ENCODE measurements at places on chromosomes 4 and X.

GRCh38 chr4:158722291-158722916, 792 bp downstream of the PPID start:
- no peak for DNase-seq

DNA sequence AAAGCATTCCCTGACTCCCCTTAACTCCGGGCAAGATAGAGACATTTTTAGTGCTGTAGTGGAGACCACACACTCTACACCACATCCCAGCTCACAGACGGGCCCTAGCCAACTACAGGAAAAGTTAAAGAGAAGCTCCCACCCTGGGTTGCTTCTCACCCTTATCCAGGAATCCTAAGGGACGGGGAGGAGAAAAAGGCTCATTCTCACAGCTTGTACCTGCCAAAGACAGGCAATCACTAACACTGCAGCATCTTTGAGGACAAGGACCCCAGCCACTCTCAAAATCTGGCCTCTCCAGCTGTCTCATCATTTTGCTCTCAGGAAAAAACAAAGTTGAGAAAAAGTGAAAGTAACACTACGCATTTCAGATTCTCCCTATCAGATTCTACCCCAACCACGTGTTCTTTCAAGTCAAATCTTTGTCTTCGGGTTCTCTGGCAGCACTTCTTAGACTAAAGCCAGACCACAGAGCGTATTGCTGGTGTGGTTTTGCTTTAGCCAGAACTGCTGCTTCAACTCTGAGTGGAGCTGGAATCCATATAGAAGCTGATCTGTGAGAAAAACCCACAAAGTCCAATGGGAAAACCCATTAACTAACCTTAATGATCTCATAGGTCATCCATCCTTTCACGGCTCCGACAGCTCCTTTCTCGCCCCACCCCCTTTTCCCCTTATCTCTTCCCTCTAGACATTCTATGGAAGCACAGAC, 605.9 kb upstream of the DIPK2B start:
- peak; percentile 14 for DNase-seq

GRCh38 chr4:144384408-144384807, 243.9 kb upstream of the GYPA start:
- DNase-seq: no peak

DNA sequence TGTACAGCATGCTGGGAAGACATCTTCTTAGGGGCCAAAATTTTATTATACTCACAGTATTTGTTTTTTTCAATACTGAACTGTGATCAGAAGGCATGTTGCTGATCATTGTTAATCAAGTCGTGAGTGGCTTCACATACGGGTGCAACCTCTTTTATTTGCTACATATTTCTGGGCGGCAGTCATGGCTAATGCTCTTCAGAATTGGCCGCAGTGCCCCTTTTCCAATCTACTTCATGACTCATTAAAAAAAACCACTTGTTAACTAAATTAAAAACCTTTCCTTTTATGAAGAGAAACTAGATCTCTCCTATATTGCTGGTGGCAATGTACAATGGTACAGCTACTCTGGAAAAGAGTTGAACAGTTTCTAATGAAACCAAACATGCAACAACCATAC, 101.5 kb upstream of the C1GALT1C1 start:
- DNase-seq: no peak

DNA sequence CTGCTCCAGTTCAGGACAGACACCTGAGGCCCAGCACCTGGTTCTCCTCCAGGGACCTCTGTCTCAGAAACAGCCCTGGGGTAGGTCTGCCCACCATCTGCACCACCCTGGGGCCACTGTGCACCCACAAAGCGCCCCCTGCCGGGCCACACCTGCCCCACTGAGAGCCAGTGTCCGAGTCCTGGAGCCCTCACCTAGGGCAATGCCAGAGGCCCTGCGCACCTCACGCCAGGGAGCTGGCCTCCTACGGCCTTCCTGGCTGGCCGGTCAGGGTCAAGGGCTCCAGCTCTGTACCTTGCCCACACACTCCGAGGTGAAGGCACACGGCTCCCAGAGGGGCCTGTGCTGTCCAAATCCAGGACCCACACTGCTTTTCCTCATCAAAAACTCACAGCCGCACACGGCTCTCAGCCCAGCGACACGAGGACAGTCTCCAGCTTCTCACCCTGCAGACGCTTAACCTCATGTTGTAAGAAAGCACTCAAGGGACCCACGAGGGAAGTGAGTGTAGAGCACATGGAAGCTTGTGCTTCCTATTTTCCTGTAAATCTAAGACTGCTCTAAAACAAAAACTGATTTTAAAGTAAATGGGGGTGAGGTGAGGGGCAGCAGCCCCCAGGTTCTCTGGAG, 5.4 kb downstream of the CTBP1 start:
- DNase-seq: no peak

DNA sequence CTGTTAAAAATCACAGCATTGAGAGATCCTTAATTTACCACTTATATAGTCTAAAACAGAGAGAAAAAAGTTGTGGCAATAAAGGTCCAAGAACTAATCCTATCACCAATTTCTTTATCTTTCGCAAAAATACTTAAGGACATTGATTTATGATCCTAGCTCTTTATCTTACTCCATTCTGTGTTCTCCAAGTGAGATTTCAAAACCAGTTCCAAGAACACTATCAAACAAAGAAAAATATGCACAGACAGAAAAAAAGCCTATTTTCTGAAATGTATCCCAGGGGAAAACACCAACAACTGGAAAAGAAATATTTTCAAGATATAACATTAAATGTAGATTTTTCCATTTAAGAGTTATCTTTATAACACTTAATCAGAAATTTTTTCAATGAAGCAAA, 172.8 kb downstream of the APBB2 start:
- DNase-seq: no peak

DNA sequence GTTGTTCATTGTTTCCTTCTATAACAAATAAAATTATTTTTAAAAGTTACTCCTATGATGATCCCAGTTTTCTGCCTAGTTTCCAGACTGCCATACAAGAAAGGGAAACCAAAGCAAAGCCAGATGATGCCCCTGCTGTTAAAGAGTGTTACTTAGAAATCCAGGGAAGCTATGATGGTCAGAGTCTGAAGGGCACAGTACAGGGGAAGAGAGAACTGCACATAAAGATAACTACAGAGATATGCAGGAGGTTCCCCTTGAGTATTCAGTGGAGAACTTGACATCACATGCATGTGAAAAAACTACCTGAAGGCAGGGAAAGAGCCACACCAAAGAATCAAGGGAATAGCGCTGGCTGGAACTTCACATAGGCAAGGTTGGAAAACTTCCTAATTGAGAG, 494.2 kb upstream of the FSTL5 start:
- DNase-seq: no peak

GRCh38 chrX:52995987-52996331, 37.6 kb upstream of the FAM156A start:
- DNase-seq: no peak

GRCh38 chr4:43345323-43345925, 452.9 kb downstream of the GRXCR1 start:
- no peak for DNase-seq

- no peak for DNase-seq
Observed at GRCh38 chrX:153631907-153632594, 15.0 kb upstream of the DUSP9 start.

DNA sequence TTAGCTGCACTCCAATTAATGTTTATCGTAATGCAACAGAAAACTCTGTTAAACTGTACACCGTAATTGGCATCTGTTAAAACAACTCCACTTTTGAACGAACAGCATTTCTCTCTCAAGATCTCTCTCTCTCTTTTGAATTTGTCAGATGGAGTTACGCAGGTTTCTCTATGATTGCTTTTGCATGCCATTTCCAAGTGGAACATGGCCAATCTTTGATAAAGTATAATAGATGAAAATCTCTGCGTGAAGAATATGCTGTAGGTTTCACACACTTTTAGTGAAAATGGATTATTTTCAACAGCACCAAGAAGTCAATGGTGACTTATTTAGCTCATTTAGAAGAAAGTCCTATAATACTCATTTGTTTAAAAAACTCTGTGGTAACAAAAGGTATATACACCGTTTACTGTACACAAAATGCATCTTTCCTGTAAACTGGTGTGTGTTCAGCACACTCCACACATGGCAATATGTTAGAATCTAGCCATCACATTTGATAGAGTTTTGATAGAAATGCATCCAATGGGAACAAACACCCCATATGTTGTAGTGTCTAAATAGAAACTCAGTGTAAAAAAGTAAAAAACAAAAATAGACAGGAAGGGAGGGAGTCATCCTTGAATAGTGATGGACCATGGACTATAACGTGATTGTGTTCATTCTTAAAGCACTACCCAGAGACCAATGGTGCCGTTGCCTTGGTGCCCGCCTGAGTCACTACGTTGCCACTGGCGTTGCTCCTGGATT, 5.8 kb upstream of the FGFBP2 start:
- no peak for DNase-seq

- DNase-seq: no peak
Observed at GRCh38 chrX:134895805-134896581, 94.8 kb upstream of the SMIM10 start.

DNA sequence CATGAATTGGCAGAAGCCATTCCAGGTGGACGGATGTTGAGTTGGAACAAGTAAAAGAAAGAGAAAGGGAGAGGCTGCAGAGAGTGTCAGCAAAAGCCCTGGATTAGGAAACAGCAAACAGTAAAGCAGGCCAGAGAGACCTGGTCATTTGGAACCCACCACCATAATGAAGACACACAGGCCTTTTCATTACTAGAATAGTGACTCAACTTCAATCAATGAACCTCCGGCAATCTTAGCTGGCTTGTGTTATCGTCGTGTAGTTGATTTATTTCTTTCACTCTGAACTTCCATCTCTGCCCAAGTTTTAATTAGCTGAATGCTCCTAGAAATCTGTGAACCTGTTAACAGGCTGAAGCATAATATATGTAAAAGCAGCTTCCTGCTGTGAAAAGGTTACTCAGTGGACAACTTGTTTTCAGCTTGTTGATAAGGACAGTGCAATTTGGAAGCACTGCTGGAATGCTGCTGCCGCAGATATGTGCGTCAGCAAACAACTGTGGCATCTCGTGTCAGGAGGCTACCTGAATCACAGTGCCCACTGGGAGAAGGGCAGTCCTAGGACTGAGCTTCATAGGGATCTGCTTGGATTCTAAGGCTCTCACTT, 68.8 kb downstream of the SPANXN4 start:
- no peak for DNase-seq

DNA sequence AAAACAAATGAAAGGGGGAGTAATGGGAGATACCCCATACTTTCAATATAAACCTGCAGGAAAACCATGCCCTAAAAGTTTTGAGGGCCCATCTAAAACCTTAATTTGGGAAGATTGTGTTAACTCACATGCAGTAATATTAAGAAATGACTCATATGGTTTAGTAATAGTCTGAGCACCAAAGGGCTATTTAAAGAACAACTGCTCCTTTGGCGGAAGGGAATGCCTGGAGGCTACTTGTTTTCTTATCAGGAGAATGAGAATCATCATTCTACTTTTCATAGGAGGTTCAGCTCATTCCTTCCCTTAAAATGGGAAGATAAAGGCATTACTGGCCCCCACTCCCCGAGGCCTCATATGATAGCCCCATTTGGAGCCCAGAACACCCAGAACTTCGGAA, 47.6 kb downstream of the SPIN3 start:
- DNase-seq: no peak
